ENCODE measurements at places on chromosomes 2 and 18.

- DNase-seq, result no peak
Measured at GRCh38 chr2:25030702-25031101, 11.2 kb upstream of the EFR3B start.

GRCh38 chr2:159160954-159161353 lies 125.5 kb downstream of the WDSUB1 start:
- no peak for DNase-seq

DNA sequence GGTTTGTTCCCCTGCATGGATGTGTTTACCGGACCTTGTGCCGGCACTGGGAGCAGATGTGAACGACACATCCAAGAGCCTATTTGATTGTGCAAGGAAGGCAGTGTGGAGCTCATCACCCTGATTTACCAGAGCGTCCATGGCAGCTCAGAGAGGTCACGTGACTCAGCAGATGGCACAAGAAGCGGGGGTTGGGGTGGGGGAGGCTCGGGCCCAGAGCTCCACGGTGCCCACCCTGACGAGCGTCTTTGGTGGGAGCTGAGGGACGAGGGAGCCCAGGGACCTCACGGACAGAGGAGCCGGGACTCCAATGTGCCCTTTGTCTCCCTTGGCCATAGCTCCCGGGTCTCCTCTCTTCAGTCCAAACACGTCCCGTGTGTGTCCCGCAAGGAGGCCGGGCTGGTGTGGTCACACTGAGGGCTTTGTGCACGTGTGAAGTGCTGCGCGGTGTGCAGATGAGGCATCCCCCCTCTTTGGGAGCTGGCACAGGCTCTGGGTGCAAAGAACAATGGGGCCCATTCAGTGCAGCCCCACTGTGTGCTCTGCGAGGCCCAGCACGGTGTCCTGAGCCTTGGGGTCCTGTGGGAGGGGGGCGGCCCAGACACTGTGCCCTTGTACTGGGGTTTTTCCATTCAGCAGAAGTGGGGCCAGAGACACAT lies 15.5 kb downstream of the KCNIP3 start:
- no peak for DNase-seq

DNA sequence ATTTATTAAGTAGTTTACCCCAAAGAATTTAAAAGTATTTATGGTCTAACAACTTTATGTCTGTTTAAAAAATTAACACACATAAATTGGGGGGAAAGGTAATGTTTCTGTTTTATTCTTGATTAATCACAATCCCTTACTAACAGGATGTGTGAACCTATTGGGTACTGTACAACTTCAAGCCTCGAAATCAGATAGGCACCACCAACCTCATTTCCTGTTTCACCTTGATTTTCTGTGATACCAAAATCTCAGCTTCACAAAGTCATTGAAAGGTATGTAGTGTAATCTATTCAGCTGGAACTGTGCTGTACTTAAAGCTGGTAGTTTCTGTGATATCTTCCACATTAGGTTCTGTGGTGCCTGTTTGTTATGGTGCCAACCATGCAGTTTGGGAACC lies 4.0 kb downstream of the RNMT start:
- no peak for DNase-seq

DNA sequence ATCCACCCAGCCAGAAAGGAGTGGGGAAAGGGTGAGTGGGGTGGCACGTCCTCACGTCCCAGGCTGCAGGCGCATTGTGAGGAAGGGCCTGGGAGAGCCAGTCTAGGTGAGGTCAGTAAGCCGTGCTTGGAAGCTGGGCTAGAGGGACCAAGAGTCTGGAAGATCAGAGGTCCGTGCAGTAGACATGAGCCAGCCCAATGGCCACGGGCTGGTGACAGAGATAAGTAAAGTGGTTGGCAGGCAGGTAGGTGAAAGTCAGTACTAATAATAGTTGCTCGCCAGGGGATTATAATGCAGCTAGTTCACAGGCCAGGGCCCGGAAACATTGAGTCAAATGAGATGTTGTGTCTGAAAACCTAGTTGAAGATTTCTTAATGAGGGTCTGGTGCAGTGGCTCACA lies 133.2 kb downstream of the GBX2 start:
- no peak for DNase-seq

- no peak for DNase-seq
Measured at GRCh38 chr18:26662996-26663395, 114.6 kb upstream of the KCTD1 start.

GRCh38 chr18:51053814-51054213 lies 23.8 kb downstream of the SMAD4 start:
- no peak for DNase-seq

DNA sequence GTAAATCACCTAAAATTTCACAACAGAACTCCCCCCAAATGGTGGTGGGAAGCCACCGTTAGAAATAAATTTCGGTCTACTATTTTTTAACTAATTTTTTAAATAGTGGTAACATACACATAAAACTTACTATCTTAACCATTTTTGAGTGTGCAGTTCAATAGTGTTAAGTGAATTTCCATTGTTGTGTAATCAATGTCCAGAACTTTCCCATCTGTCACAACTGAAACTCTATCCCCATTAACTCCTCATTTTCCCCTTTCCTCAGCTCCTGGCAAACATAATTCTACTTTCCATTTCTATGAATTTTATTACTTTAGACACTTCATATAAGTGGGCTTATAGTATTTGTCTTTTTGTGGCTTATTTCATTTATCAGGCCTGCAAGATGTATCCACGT lies 34.1 kb upstream of the HNMT start:
- DNase-seq, result no peak

GRCh38 chr18:10015288-10015701 lies 101.5 kb downstream of the VAPA start:
- DNase-seq, result no peak

DNA sequence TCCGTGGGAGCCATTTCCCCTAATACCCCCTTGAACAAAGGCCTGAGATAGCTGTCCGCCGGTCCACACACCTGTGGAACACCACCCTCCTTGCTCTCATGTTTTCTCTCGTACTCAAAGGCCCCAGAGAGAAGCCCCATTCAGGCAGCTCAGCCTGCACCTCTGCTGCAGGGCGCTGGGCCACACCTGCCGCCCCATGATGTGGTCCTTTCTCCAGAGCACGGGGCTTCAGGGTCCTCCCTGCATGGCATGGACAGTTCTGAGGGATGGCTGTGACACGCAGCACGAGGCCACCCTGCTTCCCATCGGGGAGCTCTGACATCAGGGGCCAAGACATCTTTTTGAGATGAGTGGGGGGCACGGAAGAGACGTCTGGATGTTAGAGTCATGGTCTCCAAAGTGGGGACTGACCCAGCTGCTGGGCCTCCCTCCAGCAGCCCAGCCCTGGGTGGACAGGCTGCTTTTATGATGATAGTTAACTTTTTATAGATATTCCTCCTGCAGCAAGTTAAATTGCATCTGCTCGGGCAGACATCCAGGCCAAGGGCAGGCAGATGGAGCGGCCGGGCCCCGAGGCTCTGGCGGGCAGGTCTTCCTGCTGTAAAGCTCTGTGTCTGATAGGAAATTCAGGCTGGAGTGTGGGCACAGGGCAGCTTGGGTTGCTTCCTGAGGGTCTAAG lies 56.7 kb downstream of the SDC1 start:
- no peak for DNase-seq

DNA sequence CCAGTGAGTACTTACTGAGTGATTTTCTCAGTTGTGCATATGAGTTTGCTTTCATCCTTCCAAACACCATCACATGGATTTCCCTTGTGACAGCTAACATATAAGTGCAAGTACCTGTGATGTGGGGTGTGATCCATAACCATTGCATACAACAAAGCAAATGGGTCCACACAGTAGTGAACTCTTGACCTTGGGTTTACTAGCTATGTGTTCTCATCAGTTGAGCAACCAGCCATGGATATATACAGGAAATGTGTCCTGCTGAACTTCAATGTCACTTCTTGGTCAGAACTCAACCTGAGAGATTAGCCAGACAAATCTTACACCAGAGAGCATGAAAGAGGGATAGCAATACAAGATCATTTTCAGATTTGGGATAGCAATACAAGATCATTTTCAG lies 420.9 kb upstream of the KCNH7 start:
- DNase-seq, result no peak

GRCh38 chr2:121710470-121711170 lies 26.1 kb downstream of the NIFK start:
- DNase-seq, result no peak

DNA sequence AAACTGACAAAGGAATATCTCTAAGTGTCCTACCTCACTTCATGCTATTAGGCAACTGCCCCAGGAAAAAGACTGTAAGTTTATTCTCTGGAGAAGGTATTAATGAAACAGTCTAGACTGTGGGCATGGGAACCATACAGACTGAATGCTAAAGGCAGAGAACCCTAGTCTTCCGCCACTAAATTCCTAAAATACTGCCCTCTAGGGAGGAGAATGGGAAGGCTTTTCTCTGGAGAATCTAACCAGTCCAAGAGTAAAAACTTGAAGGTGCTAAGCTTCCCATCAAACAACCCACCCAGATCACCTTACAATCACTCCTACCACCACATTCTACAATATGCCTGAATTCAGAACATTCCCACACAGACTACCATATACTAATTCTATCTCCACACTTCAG lies 3.4 kb downstream of the SRBD1 start:
- no peak for DNase-seq
